ENCODE measurements at places on chromosomes 5 and 9.

- no peak for DNase-seq
Observed at GRCh38 chr9:4070266-4070665, 229.6 kb downstream of the GLIS3 start.

DNA sequence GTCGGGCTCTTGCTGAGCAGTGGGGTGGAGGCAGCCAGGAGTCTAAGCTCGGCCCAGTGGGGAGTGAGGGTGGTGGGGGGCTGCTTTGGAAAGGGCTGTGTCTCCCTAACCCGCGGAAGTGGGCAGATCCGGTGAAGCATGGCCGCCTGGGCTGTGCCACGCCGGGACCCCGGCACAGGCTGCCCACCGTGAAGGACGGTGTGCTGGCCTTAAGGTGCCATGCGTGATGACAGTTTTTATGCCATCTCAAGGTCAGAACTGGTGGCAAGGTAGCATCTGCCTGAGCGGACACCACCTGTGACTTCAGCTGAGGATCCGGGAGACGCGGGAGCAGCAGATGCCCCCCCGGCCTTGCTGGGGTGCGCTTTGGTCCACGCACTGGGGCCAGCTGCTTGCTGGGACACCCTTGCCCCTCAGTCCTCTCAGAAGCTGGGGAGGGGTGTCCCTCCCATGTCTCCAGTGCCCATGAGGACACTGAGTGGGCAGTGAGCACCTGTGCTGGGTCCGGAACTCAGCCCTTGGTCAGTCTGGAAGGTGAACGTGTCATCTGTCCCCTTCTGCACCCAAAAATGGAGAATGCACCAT lies 53.9 kb downstream of the AHRR start:
- DNase-seq = peak; percentile 37

DNA sequence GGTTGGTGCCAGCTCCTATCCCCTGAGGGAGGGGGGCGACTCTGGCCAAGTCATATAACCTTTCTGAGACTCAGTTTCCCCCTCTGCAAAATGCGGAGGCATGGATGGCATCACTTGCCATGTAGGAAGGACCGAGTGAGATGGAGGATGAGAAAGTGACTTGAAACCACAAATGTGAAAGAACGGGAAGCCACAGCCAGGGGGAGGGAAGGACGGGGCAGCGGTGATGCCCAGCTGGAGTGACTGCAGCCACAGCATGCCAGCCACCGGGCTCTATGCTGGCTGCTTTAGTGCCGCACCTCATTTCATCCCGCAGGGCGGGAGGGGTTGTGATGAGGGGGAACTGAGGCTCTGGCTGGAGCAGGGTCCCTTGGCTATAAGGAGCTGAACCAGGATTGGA lies 74.5 kb downstream of the HMCN2 start:
- no peak for DNase-seq

DNA sequence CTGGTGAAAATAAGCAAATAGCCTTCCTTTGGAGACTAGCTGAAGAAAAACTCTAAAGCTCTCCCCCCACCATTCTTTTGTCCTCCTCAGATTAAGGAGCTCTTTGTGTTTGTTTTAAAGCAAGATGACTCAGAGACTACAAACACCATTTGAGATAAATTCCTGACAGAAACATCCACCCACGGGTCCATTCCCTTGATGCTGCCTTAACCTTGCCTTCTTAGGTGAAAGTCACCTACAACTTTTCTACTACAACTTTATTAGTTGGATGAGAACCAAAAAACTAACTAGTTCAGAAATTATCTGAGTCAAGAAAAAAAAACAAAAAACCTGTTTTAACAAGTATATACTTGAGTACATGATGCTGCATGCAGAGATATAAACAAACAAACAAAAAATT lies 831.1 kb downstream of the NR2F1-AS1 start:
- DNase-seq = no peak

DNA sequence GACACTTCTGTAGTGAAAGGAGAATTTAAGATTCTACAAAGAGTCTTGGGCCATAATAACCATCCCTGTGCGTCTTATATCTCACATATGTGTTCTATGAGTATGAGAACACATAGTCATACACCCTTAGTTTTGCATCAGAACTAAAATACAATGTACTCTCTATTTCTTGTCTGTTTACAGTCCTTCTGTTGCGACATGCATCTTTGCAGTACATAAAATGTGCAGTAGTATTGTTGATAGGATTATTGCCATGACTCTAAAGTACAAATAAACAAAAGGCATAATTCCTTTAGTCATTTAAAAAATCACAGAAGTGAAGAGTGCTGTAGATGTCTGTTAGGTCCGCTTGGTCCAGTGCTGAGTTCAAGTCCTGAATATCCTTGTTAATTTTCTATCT lies 201.9 kb downstream of the NR3C1 start:
- DNase-seq = no peak

GRCh38 chr5:110203661-110204060 lies 513.9 kb downstream of the MAN2A1 start:
- DNase-seq = no peak

DNA sequence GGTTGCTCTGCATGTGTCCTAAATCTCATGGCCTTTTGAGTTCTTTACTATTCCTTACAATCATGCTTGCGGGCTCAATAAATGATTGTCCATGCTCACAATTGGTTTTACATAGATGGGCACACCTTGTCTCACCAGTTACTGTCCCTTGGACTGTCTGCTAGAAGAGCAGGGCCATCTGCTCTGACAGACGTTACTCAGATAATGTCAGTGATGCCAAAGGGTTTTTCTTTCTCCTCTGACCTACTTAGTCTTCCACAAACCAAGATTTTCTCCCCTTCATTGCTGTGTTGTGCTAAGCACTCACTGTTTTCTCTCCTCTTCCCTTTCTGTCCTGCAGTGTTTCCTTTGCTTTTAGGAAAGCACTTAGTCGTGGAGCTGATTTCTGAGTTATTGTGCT lies 562.3 kb downstream of the KIF4B start:
- no peak for DNase-seq

DNA sequence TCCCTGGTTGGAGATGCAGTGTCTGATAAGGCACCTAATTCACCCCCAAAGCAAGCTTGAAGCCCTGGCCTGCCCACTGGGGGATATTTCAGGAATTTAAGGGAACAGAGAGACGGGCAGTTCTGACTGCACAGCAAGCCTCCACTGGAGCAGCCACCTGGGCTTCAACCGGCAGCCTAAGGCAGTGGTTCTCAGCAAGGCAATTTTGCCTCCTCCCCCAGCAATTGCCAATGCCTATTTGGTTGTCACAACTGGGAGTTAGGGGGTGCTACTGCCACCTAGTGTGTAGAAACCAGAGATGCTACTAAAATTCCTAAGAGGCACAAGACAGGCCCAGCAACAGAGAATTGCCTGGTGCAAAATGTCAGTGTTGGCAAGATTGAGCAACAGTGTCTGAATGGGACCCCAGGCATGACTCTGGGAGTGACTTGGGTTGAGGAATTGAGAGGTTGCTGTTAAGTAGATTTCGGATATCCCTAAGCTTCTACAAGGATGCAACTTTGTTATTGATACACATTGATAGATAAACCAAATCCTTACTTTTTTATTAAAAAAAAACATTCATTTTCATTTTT lies 58.7 kb upstream of the CTSL start:
- peak; percentile 63 for DNase-seq

GRCh38 chr9:126638571-126639132 lies 24.9 kb downstream of the LMX1B start:
- DNase-seq = no peak

DNA sequence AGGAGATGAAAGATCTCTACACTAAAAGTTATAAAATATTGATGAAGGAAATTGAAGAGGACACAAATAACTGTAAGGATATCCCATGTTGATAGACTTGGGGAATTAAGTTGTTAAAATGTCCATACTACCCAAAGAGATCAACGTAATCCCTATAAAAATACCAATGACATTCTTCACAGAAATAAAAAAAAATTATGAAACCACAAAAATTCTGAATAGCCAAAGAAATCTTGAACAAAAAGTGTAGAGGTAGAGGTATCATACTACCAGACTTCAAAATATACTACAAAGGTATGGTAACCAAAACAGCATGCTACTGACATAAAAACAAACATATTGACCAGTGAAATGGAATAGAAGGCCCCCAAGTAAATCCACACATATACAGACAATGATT lies 71.5 kb upstream of the ELL2 start:
- DNase-seq = no peak

GRCh38 chr5:59099270-59099994 lies 516.6 kb downstream of the RAB3C start:
- DNase-seq = no peak

GRCh38 chr9:130205912-130206311 lies 33.7 kb downstream of the NCS1 start:
- DNase-seq = no peak

DNA sequence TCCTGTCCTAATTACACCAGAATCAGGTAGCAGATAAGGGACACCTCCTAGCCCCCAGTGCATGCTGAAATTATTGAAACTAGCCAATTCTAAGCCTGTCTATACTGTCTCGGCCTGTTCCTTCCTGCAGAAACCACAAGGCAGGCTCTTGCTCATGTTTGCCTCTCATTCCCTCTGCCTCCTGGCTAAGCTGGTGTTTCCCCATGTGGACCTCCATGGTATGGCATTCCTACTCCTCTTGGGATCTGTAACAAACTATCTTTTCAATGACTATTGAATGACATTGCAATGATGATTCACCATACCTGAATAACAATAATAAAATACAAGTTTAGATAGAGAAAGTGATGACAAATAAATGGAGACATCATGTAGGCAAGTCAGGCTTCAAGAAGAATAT lies 35.6 kb upstream of the ADAMTS16 start:
- DNase-seq = no peak

DNA sequence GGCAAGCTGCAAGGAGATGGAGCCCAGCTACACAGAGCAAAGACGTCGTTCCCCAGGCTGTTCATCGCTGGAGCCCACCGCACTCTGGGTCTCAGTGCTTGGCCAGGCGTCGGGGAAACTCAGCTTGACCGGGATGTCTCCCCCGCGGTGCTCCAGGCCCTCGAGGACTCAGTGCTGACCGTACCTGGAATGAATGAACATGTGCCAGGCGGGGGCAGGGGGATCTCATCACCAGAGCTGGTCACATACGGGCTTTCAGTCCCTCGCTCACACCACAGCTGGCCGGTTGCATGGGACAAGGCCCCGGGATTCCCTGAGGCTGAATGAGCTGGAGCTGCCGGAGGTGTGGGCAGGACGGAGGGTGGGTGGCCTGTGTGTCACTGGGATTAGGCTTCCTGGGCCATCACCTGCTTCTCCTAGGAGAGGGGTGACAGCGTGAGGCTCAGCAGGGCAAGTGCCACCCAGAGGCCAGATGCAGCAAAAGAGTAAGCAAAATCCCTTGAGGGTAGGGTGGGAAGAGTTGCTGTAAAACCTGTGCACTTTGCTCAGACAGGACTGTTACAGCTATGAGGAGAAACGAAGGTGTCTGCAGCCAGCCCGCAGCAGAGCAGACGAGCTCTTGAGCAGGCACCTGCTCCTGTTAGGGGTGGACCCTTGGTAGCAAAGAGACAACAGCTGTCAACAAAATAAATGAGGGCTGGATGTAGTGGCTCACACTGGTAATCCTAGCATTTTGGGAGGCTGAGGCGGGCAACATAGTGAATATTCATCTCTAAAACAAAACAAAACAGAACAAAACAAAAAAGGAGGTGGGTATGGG lies 70.7 kb upstream of the RAPGEF1 start:
- DNase-seq = no peak

- peak; percentile 86 for DNase-seq
Observed at GRCh38 chr9:33452828-33453271, 5.5 kb upstream of the AQP3 start.

- DNase-seq = no peak
Observed at GRCh38 chr9:16718952-16719351, 151.5 kb downstream of the BNC2 start.

- DNase-seq = no peak
Observed at GRCh38 chr9:16679327-16679821, 191.1 kb downstream of the BNC2 start.

- no peak for DNase-seq
Observed at GRCh38 chr9:104835161-104835560, 71.2 kb downstream of the NIPSNAP3B start.

DNA sequence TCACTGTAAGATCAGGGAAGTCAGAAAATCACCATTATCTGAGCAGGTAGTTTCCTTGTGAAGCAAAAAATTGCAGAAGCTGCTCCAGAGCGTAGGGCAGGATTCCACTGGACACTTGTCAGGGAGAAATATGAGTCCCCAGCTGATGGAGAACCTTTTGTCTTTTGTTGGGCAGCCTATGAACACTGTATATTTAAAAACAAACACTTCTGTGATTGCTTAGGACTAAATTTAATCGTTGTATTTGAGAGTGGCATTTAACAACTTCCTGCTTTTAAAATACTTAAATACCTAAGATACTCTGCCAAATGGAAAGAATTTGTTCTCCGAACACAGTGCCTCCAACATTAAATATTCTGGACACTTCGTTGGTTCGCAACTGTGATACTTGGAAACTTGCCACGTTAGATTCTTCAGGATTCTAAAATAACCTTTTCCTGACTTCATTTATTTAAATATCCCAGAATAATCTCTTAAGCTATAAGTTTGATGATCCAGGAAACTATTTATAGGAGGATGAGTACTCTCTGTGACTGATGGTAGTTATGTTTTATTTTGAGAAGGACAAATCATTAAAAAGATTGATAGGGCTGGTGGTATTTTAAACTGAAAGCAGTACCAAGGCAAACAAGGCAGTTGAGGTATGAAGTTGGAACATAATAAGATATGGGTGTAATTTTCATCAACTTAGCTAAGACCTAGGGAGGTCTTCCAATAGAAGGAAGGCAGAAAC lies 2.7 kb upstream of the HSPA4 start:
- DNase-seq = no peak

GRCh38 chr5:101103874-101104273 lies 200.8 kb upstream of the ST8SIA4 start:
- DNase-seq = no peak

DNA sequence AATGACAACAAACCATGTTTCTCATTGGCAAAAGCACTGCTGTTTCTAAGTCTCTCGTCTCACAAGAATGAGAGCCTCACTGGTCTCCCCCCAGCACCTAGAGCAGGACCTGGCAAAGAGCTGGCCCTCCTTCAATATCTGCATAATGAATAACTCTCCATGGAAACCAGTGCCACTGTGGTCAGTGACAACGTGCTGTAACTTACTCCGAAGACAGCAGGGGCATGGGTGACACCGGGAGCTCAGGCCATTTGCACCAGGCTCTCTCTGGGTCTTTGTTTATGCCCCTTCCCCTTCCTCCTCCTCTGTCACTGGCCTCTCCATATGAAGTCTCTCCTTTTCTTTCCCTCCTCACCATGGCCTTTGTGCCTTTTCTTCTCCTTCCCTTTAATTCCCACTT lies 33.3 kb downstream of the TAS2R1 start:
- DNase-seq = no peak

DNA sequence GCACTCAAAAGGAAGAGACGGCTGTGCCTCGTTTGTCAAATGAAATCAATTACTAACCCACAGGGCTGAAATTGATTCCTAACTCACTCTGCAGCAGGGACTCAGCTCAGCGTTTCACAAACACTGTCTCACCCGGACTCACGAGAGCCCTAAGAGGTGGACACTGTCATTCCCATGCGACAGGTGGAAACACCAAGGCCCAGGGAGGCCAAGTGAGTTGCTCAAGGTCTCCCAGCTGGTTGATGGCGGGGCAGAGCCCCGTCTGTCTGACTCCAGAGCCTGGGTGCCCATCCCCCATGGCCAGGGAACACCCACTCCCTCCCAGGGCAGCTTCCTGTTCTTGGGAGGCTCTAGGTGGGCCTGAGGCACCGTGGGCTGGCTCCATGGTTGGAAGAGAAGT lies 1.3 kb upstream of the PLPP7 start:
- DNase-seq = no peak
